ENCODE measurements at places on chromosomes 7 and 10. TPM values are rescaled to one million over a fixed set of nuclear protein-coding genes. Genes with fewer than 3 reads are reported as not detected.

The POR gene
- 40.7 TPM for total RNA-seq

The EFCAB10 gene
- not detected for total RNA-seq

The SPAM1 gene
- total RNA-seq, result not detected

The TRPV5 gene
- not detected for total RNA-seq

The SPRN gene
- not detected for total RNA-seq

The ANK3 gene
- total RNA-seq, result 10.2 TPM

The IFIT1B gene
- not detected for total RNA-seq

The NRF1 gene
- total RNA-seq, result 23.7 TPM

The ATE1 gene
- 34.2 TPM for total RNA-seq

The GLI3 gene
- total RNA-seq, result 0.44 TPM

The ZNF800 gene
- 43.8 TPM for total RNA-seq

The ICA1 gene
- total RNA-seq, result 0.33 TPM

The NRG3 gene
- not detected for total RNA-seq

The HACD1 gene
- 1.9 TPM for total RNA-seq

The PLAC9 gene
- total RNA-seq, result not detected

The PTPN20 gene
- 0.61 TPM for total RNA-seq

The MMP21 gene
- total RNA-seq, result not detected

The HYAL4 gene
- total RNA-seq, result not detected

The SCART1 gene
- 1.5 TPM for total RNA-seq

The TDRD1 gene
- total RNA-seq, result 0.16 TPM

The ADAM12 gene
- total RNA-seq, result 0.31 TPM

The TRIM50 gene
- not detected for total RNA-seq

The BRAF gene
- 28.4 TPM for total RNA-seq

The ZNF239 gene
- total RNA-seq, result 1.4 TPM

The GDF10 gene
- total RNA-seq, result 0.18 TPM

The FKBP6 gene
- total RNA-seq, result not detected

The IQUB gene
- not detected for total RNA-seq

The SUN3 gene
- total RNA-seq, result not detected

The NEUROD6 gene
- total RNA-seq, result not detected

The CPN1 gene
- not detected for total RNA-seq

The C10orf90 gene
- not detected for total RNA-seq

The ASB10 gene
- not detected for total RNA-seq

The HOXA6 gene
- not detected for total RNA-seq

The COL26A1 gene
- not detected for total RNA-seq

The RASSF4 gene
- 2.8 TPM for total RNA-seq

The ALOX5 gene
- 0.77 TPM for total RNA-seq

The HOGA1 gene
- total RNA-seq, result not detected

The SLC26A5 gene
- not detected for total RNA-seq

The PLXNA4 gene
- 0.02 TPM for total RNA-seq

The OR2A1 gene
- not detected for total RNA-seq

The FAM25A gene
- total RNA-seq, result not detected

The INHBA gene
- total RNA-seq, result not detected

The CYTH3 gene
- total RNA-seq, result 4.9 TPM

Data from CD8-positive, alpha-beta memory T cell (primary cell).